ENCODE measurements at places on chromosomes 16 and 17. TPM values are rescaled to one million over a fixed set of nuclear protein-coding genes. Genes with fewer than 3 reads are reported as not detected.

Gene EEF2KMT
- 27.7 TPM for total RNA-seq

Gene TRIM72
- 0.10 TPM for total RNA-seq

Gene TMEM238L
- total RNA-seq = not detected

Gene RSL1D1
- total RNA-seq = 345 TPM

Gene GFAP
- total RNA-seq = not detected

Gene RCVRN
- not detected for total RNA-seq

- H3K27ac ChIP-seq = peak overlapping the region; percentile 92
- H3K4me1 ChIP-seq = peaks cover 66% of the 10 kb centered on the region
- H3K36me3 ChIP-seq = peaks cover 24% of the 10 kb centered on the region
- H3K4me3 ChIP-seq = peak overlapping the region; percentile 88
These were observed 3.1 kb downstream of the EVI2A start for GRCh38 chr17:31318298-31318801.

DNA sequence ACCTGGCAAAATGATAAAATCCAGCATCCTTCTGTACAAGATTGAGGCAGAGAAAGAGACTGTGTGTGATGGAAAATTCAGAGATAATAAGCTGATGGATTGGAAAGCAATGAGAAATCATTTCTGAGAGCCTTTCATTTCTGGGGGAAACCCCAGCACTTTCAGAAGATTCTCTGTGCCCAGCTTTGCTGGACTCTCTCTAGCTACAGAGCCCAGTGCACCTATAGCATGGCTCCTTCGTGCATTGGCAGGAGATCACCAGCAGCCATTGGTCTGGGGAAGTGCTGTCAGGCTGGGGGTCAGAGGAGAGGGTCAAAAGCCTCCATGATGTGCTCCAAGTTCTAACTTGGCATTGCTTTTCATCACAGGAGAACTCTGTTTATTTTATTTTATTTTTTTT is 259.9 kb downstream of the SOX9 start:
- no peak overlapping the region for H3K4me3 ChIP-seq
- H3K36me3 ChIP-seq = no peaks in the 10 kb centered on the region

GRCh38 chr16:89270666-89271345 is 53.3 kb downstream of the ZNF778 start:
- DNase-seq = no peak
- H3K4me3 ChIP-seq = no peak overlapping the region
- peaks cover 28% of the 10 kb centered on the region for H3K36me3 ChIP-seq
- no peaks in the 10 kb centered on the region for H3K4me1 ChIP-seq
- H3K27me3 ChIP-seq = no peaks in the 10 kb centered on the region

DNA sequence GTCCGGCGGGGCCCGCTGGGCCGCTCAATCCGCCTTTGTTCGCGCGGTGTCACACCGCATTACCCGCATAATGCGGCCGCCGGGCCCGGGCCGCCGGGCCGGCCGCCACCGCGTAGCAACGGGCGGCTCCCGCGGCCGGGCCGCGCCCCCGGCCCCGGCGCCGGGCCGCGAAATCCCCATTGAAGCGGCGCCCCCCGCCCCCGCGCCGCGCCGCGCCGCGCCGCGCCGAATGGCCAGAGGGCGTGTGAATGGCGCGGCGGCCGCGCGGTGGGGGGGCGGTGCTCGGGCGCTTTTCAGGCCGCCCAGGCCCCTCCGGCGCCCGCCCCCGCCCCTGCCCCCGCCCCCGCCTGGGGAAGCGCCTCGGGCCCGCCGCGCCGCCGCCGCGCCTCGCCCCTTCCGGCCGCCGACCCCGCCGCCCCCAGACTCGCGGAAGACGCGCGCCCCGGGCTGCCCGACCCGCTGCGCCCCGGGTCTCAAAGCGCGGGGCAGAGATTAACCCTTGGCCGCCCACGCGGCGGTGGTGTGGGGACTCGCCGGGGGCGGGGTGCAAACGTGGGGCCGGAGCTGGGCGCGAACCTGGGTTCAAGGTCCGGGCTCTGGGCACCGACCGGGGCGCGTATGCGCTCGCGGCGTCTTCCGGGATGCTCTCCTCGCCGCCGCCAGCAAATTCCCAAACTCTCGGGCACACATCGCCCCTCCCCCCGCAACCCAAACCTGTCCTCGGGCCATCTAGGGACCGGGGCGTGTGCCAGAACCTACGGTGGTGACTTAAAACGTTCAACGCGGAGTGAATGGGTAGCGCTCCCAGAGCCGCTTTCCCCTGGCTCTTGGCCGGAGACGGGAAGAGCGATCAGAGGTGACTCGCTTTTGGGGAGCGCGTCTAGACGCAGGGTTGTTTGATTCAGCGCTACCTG is 46.7 kb downstream of the WNT3 start:
- H3K27ac ChIP-seq = no peak overlapping the region
- peaks cover 47% of the 10 kb centered on the region for H3K27me3 ChIP-seq
- DNase-seq = no peak
- H3K4me1 ChIP-seq = peaks cover 5% of the 10 kb centered on the region
- H3K4me3 ChIP-seq = peak overlapping the region; percentile 75

DNA sequence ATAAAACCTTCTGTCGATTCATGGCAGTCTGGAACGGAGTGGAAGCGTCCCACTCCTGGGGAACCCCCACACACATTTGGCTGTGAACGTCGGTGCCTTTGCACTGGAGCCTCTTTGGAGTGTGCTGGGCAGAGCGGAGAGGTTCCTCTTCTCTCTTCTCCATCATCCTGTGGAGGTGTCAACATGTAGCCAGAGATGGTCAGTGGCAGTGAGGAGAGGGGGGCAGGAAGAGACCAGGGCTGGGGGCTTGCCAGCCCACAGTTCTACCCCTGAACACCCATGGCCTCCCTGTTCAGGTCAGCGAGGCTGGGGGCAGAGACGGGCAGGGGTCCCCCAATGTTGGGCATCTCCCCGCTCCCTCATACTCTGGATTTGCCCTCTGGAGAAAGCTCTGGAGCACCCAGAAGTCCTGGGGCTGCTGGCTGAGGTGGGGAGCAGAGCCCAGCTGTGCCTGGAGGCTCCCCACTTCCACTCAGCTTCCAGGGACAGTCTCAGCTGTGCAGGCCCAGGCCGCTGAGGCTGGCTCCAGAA is 223.7 kb downstream of the SEC14L1 start:
- H3K4me1 ChIP-seq = peaks cover 41% of the 10 kb centered on the region
- no peak for DNase-seq
- peaks cover 5% of the 10 kb centered on the region for H3K27me3 ChIP-seq
- no peaks in the 10 kb centered on the region for H3K36me3 ChIP-seq
- H3K4me3 ChIP-seq = no peak overlapping the region
- no peak overlapping the region for H3K27ac ChIP-seq

DNA sequence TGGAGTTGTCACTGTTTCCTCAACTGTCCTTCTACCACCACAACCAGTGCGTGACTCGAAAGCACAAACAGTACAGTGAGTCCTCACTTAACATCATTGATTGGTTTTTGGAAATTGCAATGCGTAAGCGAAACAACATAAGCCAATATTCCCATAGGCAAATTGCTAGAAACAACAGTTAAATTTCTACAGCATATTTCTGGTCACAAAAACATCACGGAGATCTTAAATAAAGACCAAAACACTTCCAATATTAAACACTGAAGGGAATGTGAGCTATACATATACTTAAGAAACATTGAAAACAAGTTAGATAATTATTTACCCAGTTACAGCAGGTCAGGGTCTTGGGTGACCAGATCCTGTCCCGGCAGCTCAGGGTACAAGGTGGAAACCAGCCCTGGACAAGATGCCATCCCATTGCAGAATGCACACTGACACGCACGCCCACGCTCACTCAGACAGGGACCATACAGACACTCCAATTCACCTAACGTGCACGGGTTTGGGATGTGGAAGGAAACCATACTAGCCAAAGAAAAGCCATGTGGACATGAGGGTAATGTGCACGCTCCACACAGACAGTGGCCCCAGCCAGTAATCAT is 4.7 kb downstream of the SLC13A5 start:
- no peak overlapping the region for H3K4me3 ChIP-seq
- no peak for DNase-seq
- H3K4me1 ChIP-seq = no peaks in the 10 kb centered on the region
- no peak overlapping the region for H3K27ac ChIP-seq

- no peak for DNase-seq
- no peak overlapping the region for H3K4me3 ChIP-seq
- H3K27ac ChIP-seq = no peak overlapping the region
- no peaks in the 10 kb centered on the region for H3K36me3 ChIP-seq
- peaks cover 52% of the 10 kb centered on the region for H3K4me1 ChIP-seq
- peaks cover 3% of the 10 kb centered on the region for H3K27me3 ChIP-seq
These were observed 27.6 kb upstream of the PRM1 start for GRCh38 chr16:11308493-11309283.

- H3K4me3 ChIP-seq = peak overlapping the region; percentile 98
- H3K27ac ChIP-seq = peak overlapping the region; percentile 85
- H3K36me3 ChIP-seq = peaks cover 42% of the 10 kb centered on the region
These were observed 2.8 kb downstream of the UBTF start for GRCh38 chr17:44216694-44217093.

GRCh38 chr16:7397901-7398300 is 65.3 kb downstream of the RBFOX1 start:
- no peak for DNase-seq
- H3K4me1 ChIP-seq = no peaks in the 10 kb centered on the region
- no peaks in the 10 kb centered on the region for H3K27me3 ChIP-seq
- no peak overlapping the region for H3K27ac ChIP-seq
- no peak overlapping the region for H3K4me3 ChIP-seq
- H3K36me3 ChIP-seq = no peaks in the 10 kb centered on the region

- DNase-seq = no peak
- peaks cover 67% of the 10 kb centered on the region for H3K4me1 ChIP-seq
- peak overlapping the region; percentile 57 for H3K27ac ChIP-seq
- peaks cover 4% of the 10 kb centered on the region for H3K36me3 ChIP-seq
- no peak overlapping the region for H3K4me3 ChIP-seq
- H3K27me3 ChIP-seq = no peaks in the 10 kb centered on the region
These were observed 35.5 kb downstream of the CPNE2 start for GRCh38 chr16:57127836-57128235.

GRCh38 chr16:82562183-82562683 is 64.5 kb upstream of the CDH13 start:
- H3K27ac ChIP-seq = no peak overlapping the region
- DNase-seq = no peak
- H3K4me1 ChIP-seq = no peaks in the 10 kb centered on the region
- no peak overlapping the region for H3K4me3 ChIP-seq

GRCh38 chr17:40112191-40112711 is 9.5 kb upstream of the MSL1 start:
- DNase-seq = no peak
- H3K27me3 ChIP-seq = peaks cover 3% of the 10 kb centered on the region
- H3K27ac ChIP-seq = peak overlapping the region; percentile 62

DNA sequence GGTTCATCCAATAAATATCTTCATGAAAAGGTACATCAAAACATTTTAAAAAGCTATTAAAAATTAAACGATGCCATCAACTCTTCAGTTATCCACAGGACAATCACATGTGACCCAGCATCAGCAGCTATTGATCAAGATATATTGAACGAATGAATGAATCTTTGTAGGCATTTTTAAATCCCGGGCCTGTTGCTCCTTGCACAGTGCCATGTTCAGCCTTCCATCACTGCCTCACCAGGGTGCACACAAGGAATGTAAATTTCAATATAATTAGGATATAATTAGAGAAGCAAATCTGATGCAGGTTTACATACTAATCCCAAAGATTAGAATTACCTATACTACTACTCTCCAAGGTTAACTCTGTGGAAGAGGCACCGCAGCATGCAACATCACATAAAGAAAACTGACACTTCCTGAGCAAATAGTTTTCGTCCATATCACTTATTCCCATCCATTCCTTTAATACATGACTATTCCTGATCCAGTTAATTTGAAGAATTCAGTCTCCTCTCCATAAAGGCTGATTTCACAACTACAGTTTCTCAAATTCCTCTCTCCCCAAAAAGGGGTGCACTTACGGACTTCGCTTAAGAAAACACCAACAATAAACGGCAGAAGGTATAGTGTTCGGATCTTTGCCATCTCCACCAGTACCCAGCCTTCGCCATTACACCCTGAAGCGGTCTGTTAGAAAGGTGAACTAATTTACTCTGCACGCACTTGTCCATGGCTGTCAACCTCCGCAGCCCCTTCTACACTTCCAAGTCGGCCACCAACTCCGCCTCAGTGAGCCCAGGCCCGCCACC is 938 bp downstream of the NCOR1 start:
- peak overlapping the region; percentile 96 for H3K4me3 ChIP-seq
- DNase-seq = no peak
- peaks cover 3% of the 10 kb centered on the region for H3K36me3 ChIP-seq
- peak overlapping the region; percentile 61 for H3K27ac ChIP-seq
- H3K4me1 ChIP-seq = peaks cover 27% of the 10 kb centered on the region

All from activated T-helper 1 cell treated with anti-CD3 and anti-CD28 coated beads, Interleukin-12 subunit alpha, Interleukin-12 subunit beta, Interleukin-2, Interleukin-4 antibody, amounts not matched to agents 30 ng/mL and 10 ng/mL and 1 ng/mL, durations not matched to agents 14 hours and 24 hours and 36 hours (primary cell).